ENCODE measurements at places on chromosomes 2 and 18.

- no peak overlapping the region for H3K27ac ChIP-seq
- peak overlapping the region; percentile 62 for H3K4me3 ChIP-seq
- H3K4me1 ChIP-seq = peaks cover 14% of the 10 kb centered on the region
- peak; percentile 28 for DNase-seq
These were observed 2.1 kb upstream of the SLC30A3 start for GRCh38 chr2:27264753-27265535.

DNA sequence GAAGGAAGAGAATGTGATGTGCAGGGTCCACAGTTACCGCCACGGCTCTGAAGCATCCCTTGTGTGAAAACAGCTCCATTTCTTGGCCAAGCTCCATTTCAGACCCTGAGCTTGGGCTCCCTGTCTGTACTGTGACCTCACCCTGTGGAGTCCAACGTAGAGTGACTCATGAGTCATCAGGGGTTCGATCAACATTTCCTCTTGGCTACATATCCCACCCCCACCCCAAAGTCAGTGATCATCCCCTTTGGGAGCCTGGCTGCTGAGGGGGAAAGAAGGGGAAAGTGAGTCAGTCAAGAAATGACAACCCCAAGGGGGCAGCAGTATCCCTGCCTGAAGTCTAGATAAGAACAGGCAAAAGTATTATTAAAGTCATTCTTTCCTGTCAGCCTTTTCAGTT is 62.2 kb downstream of the PAPOLG start:
- no peak for DNase-seq
- no peak overlapping the region for H3K4me3 ChIP-seq
- H3K36me3 ChIP-seq = no peaks in the 10 kb centered on the region
- H3K4me1 ChIP-seq = no peaks in the 10 kb centered on the region
- H3K27ac ChIP-seq = no peak overlapping the region

DNA sequence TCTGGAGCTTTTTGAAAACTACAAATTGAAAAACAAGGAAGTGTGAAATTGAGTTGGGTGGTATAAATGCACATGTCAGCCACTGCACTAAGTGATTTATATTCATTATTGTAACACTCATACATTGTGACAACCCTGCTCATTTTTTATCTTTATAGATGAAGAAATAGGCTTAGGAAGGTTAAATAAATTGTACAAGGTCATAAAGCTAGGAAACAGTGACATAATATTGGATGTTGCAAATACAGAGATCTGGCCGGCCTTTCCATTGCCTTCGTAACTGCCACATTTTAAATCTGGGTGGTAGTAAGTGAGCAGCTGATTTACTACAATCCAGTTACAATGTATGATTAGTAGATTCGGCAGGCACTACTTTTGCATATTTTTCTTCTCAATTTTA is 76.6 kb upstream of the LPIN2 start:
- H3K27me3 ChIP-seq = peaks cover 18% of the 10 kb centered on the region
- no peak for DNase-seq
- no peaks in the 10 kb centered on the region for H3K36me3 ChIP-seq
- H3K4me1 ChIP-seq = 0 out of 2 replicates have a peak, but pooled peaks cover 7% of the 10 kb centered on the region

DNA sequence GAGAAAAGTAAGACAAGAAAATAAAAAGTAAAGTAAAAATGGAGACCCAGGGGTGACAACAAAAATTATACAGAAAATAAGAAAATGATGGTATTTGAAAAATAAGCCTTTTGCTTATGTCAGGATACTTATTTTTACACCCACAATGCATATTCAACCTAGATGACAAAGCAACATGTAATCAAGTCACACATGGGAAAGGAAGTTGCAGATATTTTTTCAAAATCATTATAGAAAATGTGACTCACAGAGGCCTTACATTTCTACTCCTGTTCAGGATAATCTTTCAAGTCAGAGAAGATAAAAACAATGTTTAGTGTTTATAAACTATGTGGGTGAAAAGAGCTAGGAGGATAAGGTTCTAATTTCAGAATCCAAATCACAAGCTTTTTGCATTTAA is 275.3 kb upstream of the UBE2E3 start:
- DNase-seq = peak; percentile 11
- H3K4me1 ChIP-seq = peaks cover 63% of the 10 kb centered on the region
- H3K4me3 ChIP-seq = no peak overlapping the region
- H3K27me3 ChIP-seq = no peaks in the 10 kb centered on the region
- H3K36me3 ChIP-seq = peaks cover 5% of the 10 kb centered on the region
